ENCODE measurements at places on chromosomes 7 and 10.

GRCh38 chr10:3803927-3804741 lies 19.1 kb upstream of the KLF6 start:
- DNase-seq, result no peak

DNA sequence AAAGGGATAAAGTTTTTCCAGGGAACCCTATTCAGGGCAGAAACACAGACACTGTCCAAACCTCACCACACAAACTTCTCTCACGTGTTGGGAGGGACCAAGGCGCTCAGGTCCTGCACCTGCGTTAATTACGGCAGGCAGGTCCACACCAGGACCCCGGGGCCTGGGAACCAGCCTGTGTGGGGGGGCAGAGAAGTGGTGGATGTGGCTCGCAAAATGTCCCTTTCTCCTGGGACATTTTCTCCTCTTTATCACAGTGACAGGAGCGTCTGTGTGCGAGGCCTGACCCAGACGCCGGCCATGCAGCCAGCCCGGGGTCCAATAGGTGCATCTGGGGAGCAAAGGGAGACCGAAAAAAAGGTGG lies 73.4 kb upstream of the ZNF722 start:
- no peak for DNase-seq

GRCh38 chr7:44463169-44463808 lies 27.2 kb downstream of the NUDCD3 start:
- no peak for DNase-seq

DNA sequence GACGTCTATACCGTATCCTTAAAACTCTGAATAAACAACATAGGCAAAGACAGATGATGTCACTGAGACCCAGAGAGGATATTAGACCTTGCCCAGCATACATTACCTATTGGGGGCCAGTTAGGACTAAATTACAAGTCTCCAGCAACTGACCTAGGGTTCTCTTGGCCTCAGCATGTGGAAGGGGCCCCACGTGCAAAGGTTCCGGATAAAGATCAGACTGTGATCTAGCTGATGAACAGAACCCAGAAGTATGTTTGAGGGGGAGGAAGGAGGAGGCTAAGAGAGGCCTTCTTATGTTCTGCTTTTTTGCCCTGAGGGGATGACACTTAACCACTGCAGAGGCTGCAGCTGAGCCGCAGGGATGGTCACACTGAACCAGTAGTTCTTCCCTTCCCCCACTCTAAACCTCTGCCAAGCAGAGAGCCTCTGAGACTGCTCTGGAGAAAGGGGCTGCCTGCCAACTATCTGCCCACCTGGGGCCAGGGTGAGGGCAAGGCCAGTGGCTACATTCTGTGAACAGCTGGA lies 24.0 kb upstream of the KMT2C start:
- no peak for DNase-seq

DNA sequence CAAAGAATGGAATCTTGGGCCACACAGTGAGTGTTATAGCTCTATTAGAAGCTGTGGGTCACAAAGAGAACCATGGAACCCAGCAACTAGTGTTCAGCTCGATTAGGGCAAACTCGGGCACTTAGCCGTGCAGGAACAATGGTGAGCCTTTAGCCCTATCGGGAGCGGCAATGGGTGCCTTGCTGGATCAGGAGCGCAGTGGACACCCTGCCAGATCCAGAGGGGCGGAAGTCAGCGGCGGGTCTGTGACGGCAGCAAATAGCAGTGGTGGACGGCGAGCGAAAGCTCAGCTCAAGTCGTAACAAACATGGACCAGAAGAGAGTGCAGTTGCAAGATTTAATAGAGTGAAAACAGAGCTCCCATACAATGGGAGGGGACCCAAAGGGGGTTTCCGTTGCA lies 43.9 kb upstream of the NRG3 start:
- DNase-seq, result no peak

- DNase-seq, result no peak
Observed at GRCh38 chr10:5555881-5556280, 31.1 kb downstream of the CALML3 start.

DNA sequence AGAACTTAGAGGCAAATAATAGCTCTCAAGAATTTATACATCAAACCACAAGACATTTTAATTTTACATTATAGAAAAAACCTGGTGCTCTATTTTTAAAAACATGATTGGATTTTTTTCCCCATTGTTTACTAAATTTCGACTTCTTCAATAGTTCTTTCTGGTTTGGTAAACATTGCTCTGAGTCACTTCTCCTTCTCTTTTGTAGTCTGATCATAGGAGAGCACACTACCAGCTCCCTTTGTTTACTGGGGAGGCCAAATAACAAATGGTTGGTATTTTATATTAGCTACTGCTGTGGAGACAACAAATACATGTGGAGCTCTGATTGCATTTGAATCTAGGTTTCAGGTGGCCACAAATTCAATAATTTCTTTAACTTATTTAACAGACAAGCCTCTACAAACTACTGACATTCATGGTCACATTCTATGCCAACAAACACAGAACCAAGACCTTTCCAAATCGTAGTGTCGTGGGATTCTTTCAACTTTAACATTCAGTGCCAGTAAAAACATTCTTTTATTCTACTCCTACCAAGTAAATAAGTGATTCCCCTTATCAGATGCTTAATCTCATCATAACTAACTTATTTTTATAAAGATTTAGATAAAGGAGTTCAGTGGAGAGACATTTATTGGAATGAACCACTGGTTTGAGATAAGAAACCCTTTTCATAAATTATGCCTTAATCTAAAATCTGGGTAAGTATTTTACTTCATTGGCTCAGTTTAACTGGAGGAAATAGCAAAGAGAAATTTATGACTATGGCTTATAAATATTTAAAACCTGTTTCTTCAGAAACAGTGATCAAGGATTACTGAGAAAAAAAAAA lies 17.7 kb upstream of the FXYD4 start:
- no peak for DNase-seq

- DNase-seq, result no peak
Observed at GRCh38 chr10:43775384-43775783, 126.7 kb upstream of the ZNF32 start.

- no peak for DNase-seq
Observed at GRCh38 chr7:113143486-113144257, 25.3 kb upstream of the SMIM30 start.

GRCh38 chr7:112448891-112449290 lies 1.4 kb upstream of the IFRD1 start:
- DNase-seq, result no peak

- no peak for DNase-seq
Observed at GRCh38 chr10:13234172-13234571, at the start of gene UCMA. TSS of gene UCMA (minus strand) at chr10:13234374. CDS start at chr10:13234258, 116 bp downstream.

DNA sequence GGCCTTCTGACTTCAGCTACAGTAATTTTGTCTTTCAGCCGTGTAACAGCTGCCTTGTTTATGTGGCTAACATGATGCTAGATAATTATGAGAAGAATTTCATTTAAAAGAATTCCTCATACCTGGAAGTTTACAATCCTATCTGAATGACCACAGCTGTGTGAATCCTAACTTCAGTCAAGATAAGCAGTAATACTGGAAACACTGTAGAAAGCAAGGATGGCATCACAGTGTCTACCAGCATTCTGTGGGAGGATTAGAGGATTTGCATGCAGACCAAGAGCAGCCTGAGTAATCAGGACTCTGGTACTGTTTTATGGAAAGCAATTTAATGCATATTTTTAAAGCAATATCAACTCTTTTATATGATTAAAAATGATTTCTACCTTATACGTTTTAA lies 282.4 kb downstream of the EXOC4 start:
- DNase-seq, result no peak

DNA sequence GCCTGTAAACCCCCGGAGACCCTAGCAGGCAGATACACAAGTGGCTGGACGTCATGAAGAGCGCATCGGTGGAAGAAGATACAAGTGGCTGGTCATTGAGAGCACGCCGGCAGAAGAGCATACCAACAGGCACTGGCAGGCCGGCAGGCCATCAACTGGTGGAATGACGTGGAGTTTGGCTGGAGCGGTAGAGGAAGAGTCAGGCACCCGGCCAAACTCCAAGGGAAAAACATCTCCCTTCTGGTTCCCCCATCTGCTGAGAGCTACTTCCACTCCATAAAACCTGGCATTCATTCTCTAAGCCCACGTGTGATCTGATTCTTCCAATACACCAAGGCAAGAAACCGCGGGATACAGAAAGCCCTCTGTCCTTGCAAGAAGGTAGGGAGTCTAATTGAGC lies 113.4 kb upstream of the NPSR1 start:
- no peak for DNase-seq

DNA sequence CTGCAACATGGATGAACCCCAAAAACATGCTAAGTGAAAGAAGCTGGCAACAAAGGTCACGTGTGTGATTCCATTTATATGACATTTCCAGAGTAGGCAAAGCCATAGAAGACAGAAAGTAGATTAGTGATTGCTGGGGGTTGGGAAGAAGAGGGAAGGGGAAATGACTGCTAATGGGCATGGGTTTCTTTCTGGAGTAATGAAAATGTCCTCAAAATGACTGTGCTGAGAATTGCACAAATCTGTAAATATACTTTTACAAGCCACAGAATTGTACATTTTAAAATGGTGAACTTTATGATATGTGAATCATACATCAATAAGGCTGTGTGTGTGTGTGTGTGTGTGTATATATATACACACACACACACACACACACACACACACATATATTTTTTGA lies 15.8 kb downstream of the MMS19 start:
- no peak for DNase-seq

DNA sequence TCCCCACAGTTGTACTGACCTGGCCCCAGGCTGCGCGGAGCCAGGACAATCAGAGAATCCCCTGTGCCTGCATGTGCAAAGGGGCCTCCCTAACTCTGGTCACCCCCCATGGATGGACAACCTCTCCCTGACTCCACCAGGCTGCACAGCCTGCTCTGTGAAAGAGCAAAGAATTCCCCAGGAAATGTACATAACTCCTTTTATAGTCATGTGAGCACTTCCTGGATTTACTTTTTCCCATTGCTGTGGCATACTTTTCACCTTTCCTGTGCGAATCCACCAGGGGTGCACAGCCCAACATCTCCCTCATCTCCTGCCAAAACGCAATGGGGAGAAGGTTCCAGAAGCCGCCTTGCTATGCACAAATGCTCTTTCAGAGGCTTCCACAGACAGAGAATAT lies 27.9 kb downstream of the FGFR2 start:
- no peak for DNase-seq

DNA sequence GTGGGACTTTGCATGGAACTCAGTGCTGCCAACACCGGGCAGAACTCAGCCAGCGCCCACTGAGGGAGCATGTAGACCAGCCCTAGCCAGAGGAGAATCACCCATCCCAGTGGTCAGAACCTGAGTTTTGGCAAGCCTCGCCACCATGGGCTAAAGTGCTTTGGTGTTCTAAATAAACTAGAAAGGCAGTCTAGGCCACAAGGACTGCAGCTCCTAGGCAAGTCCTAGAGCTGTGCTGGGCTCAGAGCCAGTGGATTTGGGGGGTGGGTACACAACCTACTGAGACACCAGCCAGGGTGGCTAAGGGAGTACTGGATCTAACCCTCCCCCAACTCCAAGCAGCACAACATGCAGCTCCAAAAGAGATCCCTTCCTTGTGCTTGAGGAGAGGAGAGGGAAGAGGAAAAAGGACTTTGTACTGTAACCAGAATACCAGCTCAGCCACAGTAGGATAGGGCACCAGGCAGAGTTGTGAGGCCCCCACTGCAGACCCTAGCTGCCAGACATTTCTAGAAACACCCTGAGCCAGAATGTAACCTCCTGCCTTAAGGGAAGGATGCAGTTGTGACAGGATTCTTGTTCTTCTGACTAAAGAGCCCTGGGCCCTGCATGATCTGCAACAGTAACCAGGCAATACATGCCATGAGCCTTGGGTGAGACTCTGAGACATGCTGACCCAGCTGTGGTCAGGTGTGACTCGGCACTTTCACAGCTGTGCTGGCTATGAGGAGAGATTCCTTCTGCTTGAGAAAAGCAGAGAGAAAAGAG lies 24.4 kb downstream of the GSDME start:
- no peak for DNase-seq

DNA sequence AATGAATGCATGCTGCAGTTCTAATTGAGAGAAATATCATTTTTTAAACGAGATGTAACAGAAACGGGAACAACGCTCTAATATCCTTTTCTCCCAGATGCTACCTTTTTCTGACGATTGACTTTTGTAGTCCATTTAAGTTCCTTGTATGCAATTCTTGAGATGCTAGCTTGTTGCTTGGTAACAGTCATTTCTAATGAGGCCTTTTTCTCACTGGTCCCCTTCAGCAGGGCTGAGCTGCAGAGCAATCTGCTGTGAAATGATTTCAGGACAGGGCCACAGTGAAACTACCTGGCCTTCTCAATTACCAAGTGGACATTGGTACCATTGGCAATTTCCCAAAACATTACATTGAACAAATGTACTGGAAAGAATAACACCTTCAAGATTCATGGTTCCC lies 26.2 kb upstream of the FOXK1 start:
- DNase-seq, result no peak

- DNase-seq, result no peak
Observed at GRCh38 chr7:156177422-156178055, 365.3 kb upstream of the SHH start.

- DNase-seq, result no peak
Observed at GRCh38 chr7:14288701-14289100, 299.2 kb upstream of the ETV1 start.

Data from smooth muscle cell of the brain vasculature (primary cell).